Endothelial cell of umbilical vein (primary cell): ENCODE measurements at places on chromosomes 5 and 9. TPM values are rescaled to one million over a fixed set of nuclear protein-coding genes. Genes with fewer than 3 reads are reported as not detected.

The DOK3 gene
- total RNA-seq: 5.3 and 8.1 TPM in 2 replicates

The IFNB1 gene
- total RNA-seq: not detected in 2 replicates

The HRH2 gene
- not detected in 2 replicates for total RNA-seq

GRCh38 chr5:102289251-102289899 is 6.7 kb downstream of the SLCO4C1 start:
- no peak overlapping the region for H3K27ac ChIP-seq
- no peaks in the 10 kb centered on the region for H3K36me3 ChIP-seq
- no peak for DNase-seq
- no peaks in the 10 kb centered on the region for H3K4me1 ChIP-seq

- H3K4me1 ChIP-seq: no peaks in the 10 kb centered on the region
- no peak for DNase-seq
- H3K36me3 ChIP-seq: no peaks in the 10 kb centered on the region
- H3K4me3 ChIP-seq: no peak overlapping the region
- no peak overlapping the region for H3K27ac ChIP-seq
Measured at GRCh38 chr5:61731946-61732314, 399.9 kb downstream of the ZSWIM6 start.

DNA sequence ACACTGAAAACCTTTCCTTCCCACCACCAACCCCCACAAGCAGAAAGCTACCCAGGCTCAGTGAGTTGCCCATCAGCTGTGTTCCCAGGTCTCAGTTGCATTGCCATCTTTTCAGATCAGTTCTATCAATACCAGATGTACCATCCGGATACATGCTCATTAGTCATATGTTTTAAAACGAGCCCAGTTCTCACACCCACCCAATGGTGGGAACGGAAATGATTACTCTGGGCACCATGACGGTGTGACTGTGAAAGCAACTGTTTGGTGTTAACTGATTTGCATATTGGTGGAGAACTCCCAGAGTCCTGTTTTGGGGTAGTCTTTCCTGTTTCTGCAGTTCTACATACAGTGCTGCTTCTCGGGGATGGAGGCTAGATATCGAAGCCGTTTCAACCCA is 212.3 kb downstream of the TRIM36 start:
- H3K27ac ChIP-seq: no peak overlapping the region
- no peaks in the 10 kb centered on the region for H3K27me3 ChIP-seq
- H3K36me3 ChIP-seq: no peaks in the 10 kb centered on the region
- no peak overlapping the region for H3K4me3 ChIP-seq
- DNase-seq: no peak

DNA sequence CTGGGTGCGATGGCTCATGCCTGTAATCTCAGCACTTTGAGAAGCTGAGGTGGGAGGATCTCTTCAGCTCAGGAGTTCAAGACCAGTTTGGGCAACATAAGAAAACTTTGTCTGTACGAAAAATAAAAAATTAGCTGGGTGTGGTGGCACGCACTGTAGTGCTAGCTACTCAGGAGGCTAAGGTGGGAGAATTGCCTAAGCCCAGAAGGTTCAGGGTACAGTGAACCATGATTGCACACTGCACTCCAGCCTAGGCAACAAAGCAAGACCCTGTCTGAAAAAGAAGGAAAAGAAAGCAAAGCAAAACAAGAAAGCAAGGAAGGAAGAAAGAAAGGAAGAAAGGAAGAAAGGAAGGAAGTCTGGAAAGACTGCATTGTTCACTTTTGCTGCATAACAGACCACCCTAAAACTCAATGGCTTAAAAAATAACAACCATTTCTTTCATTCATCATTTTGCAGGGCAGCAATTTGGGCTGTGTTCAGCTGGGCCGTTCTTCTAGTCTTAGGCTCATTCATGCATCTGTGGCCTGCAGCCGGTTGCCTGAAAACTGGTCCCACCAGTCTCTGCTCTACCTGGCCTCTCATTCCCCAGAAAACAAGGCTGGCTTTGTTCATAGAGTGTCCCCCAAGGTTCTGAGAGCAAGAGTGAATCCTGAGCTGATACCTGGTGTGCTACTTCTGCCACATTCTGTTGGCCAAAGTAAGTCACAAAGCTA is 82.4 kb upstream of the MIER3 start:
- no peaks in the 10 kb centered on the region for H3K36me3 ChIP-seq
- no peak overlapping the region for H3K27ac ChIP-seq
- H3K4me3 ChIP-seq: no peak overlapping the region
- H3K27me3 ChIP-seq: peaks cover 6% of the 10 kb centered on the region
